Cortex of kidney (tissue), 1 donor: ENCODE measurements at places on chromosomes 2 and 18.

- DNase-seq: no peak
Measured at GRCh38 chr2:27799646-27800010, 28.1 kb downstream of the MRPL33 start.

GRCh38 chr2:134393075-134393461 is 139.2 kb downstream of the MGAT5 start:
- DNase-seq: no peak

DNA sequence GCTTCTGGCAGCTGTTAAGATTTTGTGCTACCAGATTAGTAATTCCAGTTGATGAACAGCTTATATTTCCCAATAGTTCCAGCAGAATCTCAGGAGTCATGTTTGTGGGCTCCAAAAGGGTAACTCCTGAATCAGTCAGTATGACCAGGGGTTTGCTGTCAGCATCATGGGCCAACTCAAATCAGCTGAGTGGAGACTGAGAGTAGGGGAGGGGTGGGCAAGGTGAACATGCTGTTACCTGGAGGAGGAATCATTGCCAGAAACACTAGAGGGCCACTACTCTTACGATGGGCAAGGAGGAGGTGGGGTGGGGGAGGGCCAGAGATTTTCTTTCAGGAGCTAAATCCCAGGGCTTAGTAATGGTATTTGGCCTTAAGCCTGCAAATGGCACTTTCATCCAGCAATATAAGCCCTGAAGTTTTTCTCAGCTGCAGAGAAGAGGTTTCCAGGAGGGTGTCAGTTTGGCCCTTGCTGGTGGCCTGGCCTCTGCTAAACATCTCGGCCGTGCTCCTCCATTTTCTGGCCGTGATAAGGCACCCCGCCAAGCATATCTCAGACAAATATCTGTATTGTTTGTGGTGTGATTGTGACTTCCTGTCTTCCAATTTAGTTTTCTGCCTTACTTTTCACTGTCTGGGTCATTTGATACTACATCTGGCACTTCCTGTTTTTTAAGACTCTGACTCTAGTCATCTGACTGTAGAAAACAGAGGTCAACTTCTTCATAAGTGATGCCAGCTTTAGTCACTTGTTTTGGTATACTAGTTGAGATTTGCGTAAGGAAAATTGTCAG is 120.5 kb upstream of the CXCR4 start:
- DNase-seq: no peak

DNA sequence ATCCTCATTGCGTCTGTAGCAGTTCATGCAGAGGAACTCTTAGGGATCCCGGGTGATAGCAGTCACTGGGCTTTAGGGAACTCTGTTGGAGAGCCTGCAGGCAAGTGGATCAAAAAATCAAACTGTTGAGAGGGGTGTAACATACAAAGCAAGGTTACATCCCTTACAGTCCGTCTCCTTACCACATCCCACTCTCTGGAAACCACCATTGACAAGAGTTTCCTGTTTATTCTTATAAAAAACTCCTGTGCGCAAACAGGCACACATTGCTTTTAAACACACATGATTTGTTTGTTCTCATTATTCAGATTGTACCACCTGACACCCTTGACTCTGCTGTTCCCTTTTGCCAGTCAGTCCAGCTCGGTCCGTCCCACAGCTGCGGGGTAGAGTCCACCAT is 137.7 kb downstream of the LTBP1 start:
- no peak for DNase-seq
